ENCODE measurements at places on chromosomes 4 and X.

DNA sequence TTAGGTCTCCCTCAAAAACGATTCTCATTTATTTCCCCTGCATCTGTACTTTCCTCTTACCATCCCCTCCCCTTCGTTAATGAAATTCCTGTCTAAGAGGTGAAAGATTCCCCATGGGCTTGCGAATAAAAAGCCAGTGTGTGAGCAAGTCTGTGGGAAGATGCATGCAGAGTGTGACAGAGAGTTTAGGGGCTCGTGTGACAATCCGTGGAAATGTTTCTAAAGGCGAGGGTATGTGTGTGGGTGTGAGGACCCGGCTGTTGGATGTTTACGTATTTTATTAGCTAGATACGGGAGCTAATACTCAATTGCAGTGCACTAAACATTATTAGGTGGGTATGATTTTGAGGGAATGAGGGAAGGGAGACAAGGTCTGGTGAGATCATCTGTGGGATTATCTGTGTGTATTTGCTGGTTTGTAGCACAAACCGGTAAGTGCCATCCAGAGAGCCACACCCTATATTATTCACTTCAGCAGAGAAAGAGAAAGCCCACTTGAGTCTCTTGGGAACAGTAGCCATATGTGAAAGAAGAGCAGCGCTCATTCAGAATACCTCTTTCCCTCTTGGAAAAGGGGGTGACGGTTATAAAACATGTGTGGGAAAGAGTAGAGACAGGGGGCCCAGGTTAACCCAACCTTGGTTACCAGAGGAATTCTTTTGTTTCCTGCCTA lies 893 bp upstream of the HOPX start:
- DNase-seq, result peak; percentile 68

GRCh38 chr4:88623097-88623496 lies 30.8 kb downstream of the HERC3 start:
- DNase-seq, result no peak

GRCh38 chr4:148017801-148018200 lies 285.9 kb downstream of the ARHGAP10 start:
- no peak for DNase-seq

DNA sequence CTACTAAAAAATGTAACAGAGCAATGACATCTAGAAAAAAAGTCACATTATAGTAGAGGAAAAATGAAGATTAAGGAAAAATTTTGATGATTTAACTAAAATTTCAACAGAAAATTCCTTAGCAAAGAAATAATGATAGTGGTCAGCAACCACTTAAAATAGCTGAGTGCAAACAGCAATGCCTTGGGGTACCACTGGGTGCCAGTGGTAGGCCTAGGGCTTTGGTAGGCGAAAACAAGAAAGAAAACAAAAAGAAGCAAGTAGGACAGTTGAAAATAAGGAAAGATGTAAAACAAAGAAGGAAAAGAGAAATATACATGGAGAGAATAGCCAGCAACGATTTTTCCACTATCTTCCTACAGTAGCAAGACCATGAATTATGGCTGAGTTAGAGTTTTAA lies 313.5 kb upstream of the IRS4 start:
- DNase-seq, result no peak

DNA sequence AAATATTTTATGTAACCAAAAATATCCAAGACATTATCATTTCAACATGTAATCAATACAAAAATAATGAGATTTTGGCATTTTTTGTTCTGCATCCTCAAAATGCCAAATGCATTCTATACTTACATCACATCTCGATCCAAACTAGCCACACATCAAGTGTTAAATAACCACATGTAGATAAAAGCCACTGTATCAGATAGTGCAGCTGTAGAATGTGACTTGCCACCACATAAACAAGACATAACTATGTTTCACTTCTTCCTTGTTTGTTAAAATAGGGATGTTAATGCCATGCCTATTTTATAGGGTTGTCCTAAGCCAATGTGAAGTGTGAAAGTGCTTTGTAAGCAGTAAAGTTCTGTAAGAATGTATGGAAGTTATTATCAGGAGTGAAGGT lies 20.9 kb downstream of the INTS6L start:
- DNase-seq, result no peak

DNA sequence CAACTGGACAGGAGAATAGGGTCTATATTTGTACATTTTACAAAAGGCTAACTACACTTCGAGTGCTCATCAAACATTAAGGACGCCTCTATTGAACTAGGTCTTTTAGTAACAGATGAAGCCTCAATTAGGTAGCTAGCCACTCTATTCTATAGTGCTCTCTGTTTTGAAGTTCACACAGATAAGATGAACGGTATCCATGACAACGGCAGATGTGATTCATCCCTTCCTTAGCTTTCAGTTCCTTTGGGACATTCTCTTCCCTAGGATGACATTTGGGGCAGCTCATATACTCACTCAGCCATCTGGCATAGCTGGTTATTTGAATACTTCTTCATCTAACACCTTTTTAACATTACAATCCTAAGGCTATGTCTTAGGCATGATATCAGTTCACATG lies 62.4 kb upstream of the WDFY3 start:
- peak; percentile 30 for DNase-seq

- DNase-seq, result peak; percentile 88
Observed at GRCh38 chrX:43693602-43694406, 37.7 kb downstream of the MAOA start.

DNA sequence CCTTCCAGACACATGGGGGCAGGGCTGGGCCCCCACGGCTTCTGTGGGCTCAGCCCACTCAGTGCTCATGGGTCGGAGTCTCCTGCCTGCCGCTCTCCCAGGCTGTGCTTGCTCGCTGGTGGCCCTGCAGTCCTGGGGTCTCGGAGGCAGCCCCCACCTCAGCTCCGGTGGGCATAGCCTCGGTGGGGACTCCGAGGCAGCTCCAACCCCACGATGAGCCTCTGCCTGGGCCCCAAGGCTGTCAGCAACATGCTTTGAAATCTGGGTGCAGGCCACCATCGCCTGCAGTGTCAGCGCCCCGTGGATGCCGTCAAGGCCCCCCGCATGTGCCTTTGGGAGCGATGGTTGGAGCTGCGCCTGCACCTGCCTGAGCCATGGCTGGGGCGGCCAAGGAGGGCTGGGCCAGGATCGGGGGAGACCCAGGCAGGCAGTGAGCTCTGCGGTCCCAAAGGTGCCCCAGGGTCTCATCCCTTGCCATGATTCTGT lies 30.2 kb upstream of the SPON2 start:
- DNase-seq, result no peak
